NCI-H2029 (cell line): ENCODE measurements at places on chromosomes 5 and 9.

DNA sequence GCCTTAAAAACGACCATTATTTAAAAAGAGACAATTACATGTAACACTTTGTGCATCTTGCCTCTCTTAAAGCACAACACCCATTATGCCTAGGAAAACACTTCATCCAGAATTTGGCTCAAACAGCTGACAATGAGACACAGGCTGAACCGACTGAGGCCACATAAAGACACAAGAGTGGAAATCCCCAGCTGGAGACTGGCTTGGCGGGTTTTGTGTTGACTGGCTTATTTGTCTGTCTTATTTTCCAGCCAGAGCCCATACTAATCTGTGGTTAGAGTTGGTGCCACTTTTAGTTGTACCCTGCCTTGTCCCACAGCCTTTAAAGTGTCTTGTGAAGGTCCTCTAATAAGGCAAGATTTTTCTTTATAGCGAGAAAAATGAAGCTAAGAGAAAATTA is 21.2 kb downstream of the TRIM14 start:
- DNase-seq = peak; percentile 84

GRCh38 chr5:117405197-117405596 is 830.6 kb upstream of the SEMA6A start:
- no peak for DNase-seq

- DNase-seq = no peak
These were observed 20.3 kb downstream of the CTSL start for GRCh38 chr9:87746186-87746585.

DNA sequence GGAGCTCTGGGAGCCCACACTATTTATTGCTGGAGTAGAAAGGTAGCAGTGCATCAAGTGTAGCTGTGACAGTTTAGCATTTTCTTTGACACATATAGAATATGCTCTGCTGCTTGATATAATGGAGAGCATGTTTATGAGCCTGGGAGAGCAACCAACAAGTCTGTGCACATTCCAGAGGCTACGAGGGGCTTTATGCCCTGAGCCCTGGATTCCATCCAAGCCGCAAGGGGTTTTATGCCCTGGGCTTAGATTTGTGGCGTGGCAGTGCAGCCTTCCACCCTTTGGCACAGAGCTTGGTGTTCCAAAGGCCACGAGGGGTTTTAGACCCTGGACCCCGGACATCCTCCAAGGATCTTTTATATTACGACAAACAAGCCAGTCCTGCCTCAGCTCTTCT is 14.6 kb downstream of the CDH6 start:
- DNase-seq = no peak

DNA sequence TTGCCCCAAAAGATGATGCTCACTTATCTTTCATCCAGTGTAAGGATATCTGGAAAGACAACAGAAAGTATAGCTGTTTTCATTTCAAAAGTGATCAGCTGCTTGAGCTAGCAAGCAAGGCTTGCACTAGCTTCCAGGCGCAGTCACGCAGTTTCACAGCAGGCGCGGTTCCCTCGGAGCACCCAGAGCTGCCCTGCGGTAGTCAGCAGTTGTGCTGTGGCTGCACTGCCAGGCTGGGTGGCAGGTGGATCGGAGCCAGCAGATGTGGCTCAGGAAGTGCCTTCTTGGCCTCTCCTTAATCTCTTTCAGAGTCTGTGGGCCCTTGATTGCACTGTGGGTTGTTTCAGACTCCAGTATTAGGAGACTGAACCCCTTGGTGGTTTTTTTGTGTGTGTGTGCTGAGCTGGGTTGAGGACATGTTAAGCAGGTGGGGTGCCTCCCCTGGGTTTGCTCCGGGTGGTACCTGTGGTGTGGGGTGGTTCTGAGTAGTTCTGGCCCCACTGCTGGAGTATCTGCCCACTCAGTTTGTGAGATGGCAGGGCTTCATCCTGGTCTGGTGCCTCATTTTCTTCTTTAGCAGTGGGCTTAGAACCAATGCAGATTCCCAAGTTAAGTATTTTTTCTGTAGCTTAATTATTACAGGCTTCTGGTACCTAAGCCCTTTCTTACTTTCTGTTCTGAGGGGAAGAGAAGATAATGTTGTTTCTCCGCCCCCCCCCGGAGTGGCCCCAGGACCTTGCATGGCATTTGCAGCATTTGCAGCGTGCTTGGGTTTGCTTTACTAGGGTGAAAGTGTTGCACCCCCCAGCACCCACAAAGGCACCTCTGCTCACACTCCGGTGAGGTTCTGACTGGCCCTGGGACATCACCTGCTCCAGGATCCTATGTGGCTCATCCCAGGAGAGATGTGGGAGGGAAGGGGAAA is 16.4 kb downstream of the TENT4A start:
- DNase-seq = no peak

GRCh38 chr5:95317687-95318086 is 32.8 kb upstream of the MCTP1 start:
- DNase-seq = no peak

- no peak for DNase-seq
These were observed at the start of gene COL5A1 for GRCh38 chr9:134641173-134641989. Gene COL5A1, plus strand, starts transcription at chr9:134641803. Its CDS starts 385 bp downstream, at chr9:134642188.

DNA sequence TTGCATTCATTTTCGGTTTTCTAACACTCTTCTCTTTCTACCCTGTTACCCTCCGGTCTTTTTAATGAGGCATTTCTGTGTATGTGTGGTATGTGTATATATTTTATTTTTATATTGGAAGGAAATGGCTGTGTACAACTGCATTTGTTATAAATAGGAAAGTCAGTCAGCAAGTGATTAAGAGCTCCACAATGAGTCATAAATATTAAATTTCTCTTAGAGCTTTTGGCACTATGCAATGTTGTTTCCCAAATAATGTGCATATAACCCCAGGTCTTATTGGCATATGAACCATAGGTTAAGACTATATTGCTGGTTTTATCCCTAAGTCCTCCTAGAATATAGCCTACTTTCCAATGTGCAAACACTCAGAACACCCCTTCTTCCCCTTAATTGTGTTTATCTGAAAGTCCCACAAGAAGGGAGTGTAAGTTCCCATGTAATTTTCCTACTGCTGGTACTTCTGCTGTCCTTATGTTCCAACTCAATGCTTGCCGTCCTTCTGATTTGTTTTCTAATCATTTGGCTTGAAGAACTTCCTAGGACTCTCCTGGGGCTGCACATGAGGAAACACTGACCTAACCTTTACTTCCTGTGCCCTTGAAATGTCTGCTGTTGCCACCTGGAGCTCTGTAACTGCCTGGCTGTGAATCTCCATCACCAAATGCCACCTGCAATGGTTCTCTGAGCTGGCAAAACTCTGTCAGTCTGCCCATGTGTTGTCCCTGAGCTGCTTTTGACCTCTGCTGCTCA is 65.5 kb upstream of the PCSK5 start:
- no peak for DNase-seq

DNA sequence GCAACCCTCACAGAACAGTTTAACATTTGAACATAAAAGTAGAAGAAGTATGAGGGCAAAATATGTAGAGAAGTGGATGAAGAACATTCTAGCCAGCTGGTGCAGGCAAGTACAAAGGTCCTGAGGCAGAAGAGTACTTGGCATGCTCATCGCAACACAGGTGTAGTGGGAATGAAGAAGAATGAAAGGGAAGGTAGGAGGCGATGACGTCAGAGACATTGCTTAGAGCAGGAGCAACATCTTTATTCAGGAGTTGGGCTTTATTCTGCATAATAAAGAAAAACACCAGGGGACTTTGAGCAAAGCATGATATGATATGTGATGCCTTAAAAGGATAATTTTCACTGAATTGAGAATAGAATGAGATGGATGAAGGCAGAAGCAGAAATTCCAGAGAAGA is 570.6 kb upstream of the CDH9 start:
- no peak for DNase-seq

- no peak for DNase-seq
These were observed 206.8 kb upstream of the ATP10B start for GRCh38 chr5:161058781-161059180.

GRCh38 chr9:32926911-32927310 is 74.5 kb downstream of the APTX start:
- no peak for DNase-seq

GRCh38 chr5:122162100-122162638 is 32.8 kb downstream of the ZNF474 start:
- no peak for DNase-seq

GRCh38 chr9:99666571-99666970 is 155.1 kb upstream of the NR4A3 start:
- peak; percentile 12 for DNase-seq

GRCh38 chr5:1777281-1778137 is 22.1 kb downstream of the MRPL36 start:
- DNase-seq = no peak

DNA sequence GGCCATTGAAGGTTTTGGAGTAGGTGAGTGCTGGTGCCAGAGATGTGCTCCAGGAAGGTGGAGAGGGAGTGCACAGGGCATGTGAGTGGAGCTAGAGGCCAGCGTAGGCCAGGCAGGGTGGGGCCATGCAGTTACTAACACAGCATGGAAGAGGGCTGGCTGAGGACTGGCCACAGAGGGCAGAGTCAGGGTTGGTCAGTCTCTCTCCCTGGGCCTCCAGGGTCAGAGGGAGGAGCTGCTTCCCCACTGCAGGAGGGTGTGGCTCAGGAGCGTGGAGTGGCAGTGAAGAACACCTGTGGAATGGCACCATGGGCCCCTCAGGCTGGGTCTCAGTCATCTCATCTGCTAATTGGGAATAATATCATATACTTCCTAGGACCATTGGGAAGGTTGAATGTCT is 167.7 kb downstream of the MACROH2A1 start:
- DNase-seq = no peak

GRCh38 chr5:6202149-6202967 is 176.0 kb downstream of the MED10 start:
- DNase-seq = no peak

DNA sequence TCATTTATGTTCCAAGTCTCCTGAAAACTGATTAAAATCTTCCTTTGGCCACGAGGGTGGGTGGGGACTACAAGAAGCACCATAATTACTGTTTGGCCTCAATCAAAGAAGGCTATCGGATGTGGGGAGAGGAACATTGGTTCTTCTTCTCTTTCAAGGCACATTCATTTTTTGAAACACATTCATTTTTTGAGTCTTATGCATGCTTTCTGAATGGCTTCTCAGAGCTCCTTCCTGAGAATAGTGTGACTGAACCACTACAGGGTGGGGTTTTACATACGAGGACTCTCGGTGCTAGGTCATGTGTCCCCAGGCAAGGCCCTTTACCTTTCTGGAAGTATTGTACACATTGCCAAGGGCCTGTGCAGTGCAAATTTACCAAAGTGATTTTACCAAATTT is 7.0 kb upstream of the GRIA1 start:
- DNase-seq = no peak

GRCh38 chr5:65727491-65728156 is 5.6 kb downstream of the NLN start:
- no peak for DNase-seq

- no peak for DNase-seq
These were observed 424.8 kb upstream of the DMAC1 start for GRCh38 chr9:8224381-8224801.

DNA sequence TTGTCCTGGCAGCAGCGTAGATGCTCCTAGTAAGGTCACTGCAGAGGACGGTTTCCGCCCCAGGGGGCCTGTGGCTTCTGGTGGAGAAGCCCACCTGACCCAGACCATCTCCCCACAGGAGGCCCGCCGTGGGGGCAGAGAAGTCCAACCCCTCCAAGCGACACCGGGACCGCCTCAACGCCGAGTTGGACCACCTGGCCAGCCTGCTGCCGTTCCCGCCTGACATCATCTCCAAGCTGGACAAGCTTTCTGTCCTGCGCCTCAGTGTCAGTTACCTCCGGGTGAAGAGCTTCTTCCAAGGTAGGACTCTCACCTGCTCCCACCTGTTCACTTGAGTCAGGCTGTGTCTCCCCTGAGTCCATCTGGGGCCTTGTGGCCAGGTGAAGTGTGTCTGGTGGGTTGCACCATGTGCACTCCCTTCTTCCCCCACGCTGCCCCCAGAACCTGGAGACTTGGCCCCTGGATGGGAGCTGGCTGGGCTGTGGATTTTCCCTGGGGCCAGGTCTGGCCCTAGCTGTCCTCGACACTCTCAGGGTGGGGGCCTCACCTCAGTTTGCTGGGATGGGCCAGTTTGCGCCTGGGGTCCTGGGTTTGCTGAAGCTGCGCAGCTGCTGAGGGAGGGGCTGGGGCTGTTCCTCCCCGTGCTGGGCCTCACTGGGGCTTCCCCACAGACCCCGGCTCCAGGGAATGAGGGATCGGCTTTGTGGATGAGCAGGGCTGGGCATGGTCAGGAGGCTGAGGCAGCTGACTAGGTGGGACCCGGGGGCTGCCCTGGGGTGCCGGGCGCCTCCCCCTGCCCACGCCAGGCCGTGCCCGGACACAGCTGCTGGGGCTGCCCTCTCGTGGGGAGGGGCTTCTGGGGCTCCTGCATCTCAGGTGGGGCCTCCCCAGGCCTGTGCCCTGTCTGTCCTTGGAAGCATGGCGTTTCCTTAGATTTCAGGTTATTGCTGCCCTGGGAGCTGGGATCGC is 32.4 kb downstream of the AHRR start:
- no peak for DNase-seq

GRCh38 chr5:55829956-55830355 is 21.2 kb upstream of the IL31RA start:
- DNase-seq = no peak

GRCh38 chr5:131431794-131432193 is 167.9 kb downstream of the CDC42SE2 start:
- no peak for DNase-seq

GRCh38 chr9:124505006-124505900 is 1.9 kb downstream of the NR5A1 start:
- DNase-seq = no peak

GRCh38 chr9:1913631-1914330 is 101.4 kb upstream of the SMARCA2 start:
- DNase-seq = peak; percentile 9

DNA sequence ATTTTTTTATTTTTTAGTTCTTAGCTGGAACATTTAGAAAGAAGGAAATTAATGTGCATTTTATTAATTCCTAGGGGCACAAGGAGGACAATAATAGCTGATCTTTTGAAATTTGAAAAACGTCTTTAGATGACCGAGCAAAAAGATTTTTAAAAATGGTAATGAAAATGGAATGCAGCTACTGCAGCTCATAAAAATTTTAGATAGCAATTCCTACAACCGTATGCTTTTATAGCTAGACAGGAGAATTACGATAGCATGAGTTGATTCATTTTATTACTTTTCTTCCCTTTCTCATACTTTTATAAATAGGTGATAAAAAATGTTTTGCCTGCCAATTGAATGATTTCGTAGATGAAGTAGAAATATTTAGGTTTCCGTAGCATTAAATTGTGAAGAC is 13.7 kb upstream of the RUFY1 start:
- DNase-seq = no peak

GRCh38 chr9:4225291-4226028 is 74.4 kb downstream of the GLIS3 start:
- DNase-seq = no peak

DNA sequence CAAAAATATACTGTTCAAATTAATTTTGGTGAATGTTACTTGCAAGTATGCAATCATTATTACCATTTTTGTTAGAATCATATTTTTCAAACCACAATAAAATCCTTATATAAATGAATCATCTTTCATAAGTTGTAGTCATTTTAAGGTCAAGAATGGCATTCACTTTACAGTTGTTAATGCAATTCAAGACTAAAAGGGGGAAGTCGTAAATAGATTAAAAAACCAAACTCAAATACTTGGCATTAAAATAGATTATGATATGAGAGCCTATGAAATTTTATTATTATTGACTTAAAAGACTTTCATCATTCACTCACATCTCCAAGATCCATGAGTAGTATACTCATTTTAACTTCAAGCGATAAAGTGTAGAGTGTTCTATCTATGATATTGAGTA is 11.6 kb downstream of the CDH9 start:
- DNase-seq = no peak
